Spleen (tissue), 13 donors: ENCODE measurements at places on chromosomes 7 and 10.

DNA sequence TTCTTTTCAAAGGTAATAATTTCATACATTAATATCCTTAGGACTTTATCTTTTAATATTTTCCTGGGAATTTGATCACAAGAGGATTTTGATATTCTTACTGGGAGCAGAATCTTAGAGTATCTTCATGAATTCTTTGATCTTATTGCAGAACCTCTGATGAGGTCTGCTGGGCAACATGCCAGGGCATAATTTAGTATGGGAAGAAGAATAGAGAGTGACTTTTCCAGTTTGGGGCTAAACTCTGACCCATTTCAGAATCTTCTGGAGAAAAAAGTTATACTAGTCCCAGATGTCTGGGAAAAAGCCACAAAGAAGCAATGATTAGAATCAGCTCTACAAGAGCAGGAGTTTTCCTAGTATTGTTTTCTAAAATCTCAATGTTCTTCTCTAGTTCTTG is 28.0 kb upstream of the RSU1 start:
- no peak for DNase-seq
- H3K27me3 ChIP-seq = no peaks in the 10 kb centered on the region
- H3K36me3 ChIP-seq = no peaks in the 10 kb centered on the region

DNA sequence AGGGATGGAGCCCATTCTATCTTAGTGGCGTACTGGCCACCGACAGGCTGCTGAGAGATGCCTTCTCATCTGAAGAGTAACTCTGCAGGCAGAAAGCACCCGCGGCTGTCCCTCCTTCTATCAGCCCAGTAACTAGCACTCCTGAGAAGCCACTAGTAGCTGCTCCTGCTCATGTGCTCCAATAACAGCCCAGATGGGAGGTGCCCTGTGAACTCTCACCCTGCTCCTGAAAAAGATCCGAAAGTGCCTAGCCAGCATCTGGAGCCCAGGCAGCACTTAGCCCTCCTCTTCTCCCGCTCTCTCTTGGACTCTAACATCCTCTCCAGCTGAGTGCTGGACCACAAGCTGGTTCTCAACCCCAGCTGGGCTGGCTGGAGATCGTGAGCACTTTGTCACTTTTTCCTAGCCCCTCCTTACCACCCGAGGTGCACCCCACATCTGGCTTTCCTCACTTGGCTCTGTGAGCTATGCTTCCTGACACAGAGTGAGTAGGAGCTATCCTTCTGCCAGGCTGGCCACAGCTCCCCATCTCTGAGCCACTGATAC is 239.2 kb downstream of the GRID1 start:
- no peaks in the 10 kb centered on the region for H3K4me1 ChIP-seq
- H3K36me3 ChIP-seq = no peaks in the 10 kb centered on the region

DNA sequence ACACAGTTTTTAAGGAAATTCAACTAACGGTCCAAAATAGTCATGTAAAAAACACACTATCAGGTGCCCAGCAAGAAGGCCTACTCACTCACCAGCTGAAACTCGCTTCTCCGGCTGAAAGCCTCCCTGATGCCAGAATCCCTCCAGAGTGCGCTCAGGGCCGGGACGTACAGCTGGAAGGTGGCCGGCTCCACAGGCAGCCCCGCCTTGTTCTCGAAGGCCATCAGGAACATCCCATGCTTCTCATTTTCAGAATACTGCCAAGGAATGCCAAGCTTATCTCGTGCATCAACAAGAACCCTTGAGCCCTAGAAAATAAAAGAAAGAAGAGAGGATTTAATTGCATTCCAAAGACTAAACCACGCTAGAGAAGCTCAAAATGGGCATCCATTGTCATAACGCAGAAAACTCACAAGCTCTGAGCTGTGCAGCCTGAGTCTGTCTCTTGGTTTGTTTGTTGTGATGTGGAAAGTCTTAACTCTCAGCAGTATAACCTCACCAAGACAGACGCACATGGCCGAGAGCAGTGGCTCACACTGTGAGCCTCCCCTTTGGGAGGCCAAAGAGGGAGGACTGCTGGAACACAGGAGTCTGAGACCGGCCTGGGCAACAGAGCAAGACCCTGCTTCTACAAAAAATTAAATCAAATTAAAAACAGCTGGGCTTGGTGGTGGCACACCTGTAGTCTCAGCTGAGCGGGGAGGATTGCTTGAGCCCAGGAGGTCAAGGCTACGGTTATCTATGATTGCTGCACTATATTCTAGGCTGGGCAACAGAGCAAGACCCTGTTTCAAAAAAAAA is 49.1 kb downstream of the GNA12 start:
- no peak overlapping the region for H3K4me3 ChIP-seq
- H3K36me3 ChIP-seq = no peaks in the 10 kb centered on the region
- no peak for DNase-seq
- H3K27me3 ChIP-seq = no peaks in the 10 kb centered on the region
- no peaks in the 10 kb centered on the region for H3K4me1 ChIP-seq

DNA sequence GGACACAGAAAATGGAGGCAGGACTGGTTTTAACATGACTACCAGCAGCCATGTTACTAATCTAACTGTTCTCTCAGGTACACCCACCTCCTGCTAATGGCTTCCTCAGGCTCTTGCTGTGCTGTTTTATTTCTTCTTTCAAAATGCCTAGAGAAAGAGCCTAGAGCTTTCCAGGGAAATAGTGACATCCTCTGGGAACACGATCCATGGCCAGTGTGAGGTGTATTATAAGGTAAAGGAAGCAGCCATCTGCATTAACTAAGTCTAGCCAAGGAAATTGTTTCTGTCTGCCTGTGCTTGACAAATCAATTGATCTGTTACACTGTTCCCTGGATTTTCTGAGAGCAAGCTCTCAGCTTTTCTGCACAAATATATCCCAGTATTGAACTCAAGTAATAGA is 42.2 kb upstream of the AOAH start:
- H3K27ac ChIP-seq = no peak overlapping the region
- no peaks in the 10 kb centered on the region for H3K27me3 ChIP-seq
- DNase-seq = no peak
- no peaks in the 10 kb centered on the region for H3K4me1 ChIP-seq
- H3K36me3 ChIP-seq = no peaks in the 10 kb centered on the region

DNA sequence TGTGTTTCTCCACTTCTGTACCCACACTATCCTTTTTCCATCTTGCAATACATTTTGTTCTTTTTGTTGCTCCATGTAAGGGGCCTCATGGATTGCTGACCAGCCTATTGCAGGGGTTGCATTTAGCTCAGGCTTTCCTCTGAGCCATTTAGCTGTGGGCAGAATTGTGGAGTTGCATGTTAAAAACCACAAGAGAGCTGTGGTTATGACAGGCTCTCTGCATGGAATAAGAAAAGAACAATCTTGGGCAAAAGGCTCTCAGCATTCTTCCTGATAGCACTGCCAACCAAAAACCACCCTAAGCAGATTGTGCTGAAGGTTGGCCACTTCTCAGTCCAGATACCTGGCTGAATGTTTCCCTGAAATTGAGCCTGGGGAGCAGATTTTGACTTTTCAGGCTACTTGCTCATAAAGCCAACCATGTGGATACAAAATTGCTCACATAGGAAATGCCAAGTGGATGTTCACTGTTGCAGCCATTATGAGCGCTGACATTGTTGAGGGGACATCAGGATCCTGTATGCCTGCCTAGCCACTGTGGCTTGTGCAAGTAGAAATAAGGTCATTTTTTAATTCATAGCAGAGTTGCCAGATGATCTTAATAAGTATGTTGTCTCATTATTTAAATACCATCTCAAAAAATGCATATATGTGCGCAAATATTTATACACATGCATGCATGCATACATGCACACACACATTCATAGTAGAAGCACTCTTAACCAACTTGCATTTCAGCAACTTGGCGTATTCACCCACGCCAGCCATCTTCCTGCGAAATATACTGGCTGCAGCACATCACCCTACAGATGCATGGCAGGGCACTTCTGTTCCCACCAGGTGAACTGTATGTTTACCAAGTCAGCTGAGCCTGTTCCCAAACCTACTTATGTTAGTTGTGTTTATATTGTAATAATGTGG is 695.4 kb downstream of the LRMDA start:
- no peaks in the 10 kb centered on the region for H3K36me3 ChIP-seq
- H3K27ac ChIP-seq = no peak overlapping the region
- DNase-seq = no peak
- no peaks in the 10 kb centered on the region for H3K4me1 ChIP-seq

- no peaks in the 10 kb centered on the region for H3K36me3 ChIP-seq
- no peak overlapping the region for H3K27ac ChIP-seq
- no peaks in the 10 kb centered on the region for H3K27me3 ChIP-seq
- no peaks in the 10 kb centered on the region for H3K4me1 ChIP-seq
- H3K4me3 ChIP-seq = no peak overlapping the region
These were observed 36.1 kb upstream of the CCNY start for GRCh38 chr10:35300063-35300699.

DNA sequence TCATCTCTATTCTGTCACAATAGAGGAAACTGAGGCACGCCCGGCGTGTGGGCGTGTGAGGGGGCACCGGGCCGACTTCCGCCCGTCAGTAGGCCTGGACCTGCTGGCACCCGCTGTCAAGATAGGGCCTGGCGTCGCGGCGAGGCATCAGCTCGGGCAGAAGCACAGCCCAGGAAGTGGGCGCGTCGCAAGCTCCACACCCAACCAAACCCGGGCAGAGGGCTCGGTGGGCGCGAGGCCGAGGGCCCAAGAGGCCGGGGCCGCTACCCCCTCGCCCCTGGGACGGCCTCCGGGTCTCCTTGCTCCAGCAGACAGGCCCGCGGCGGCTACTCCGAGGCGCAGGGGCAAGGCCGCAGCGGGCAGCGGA is 91.2 kb downstream of the SPAG6 start:
- peaks cover 27% of the 10 kb centered on the region for H3K4me1 ChIP-seq
- no peaks in the 10 kb centered on the region for H3K27me3 ChIP-seq
- H3K4me3 ChIP-seq = peak overlapping the region; percentile 52
- no peaks in the 10 kb centered on the region for H3K36me3 ChIP-seq
- peak overlapping the region; percentile 93 for H3K27ac ChIP-seq

DNA sequence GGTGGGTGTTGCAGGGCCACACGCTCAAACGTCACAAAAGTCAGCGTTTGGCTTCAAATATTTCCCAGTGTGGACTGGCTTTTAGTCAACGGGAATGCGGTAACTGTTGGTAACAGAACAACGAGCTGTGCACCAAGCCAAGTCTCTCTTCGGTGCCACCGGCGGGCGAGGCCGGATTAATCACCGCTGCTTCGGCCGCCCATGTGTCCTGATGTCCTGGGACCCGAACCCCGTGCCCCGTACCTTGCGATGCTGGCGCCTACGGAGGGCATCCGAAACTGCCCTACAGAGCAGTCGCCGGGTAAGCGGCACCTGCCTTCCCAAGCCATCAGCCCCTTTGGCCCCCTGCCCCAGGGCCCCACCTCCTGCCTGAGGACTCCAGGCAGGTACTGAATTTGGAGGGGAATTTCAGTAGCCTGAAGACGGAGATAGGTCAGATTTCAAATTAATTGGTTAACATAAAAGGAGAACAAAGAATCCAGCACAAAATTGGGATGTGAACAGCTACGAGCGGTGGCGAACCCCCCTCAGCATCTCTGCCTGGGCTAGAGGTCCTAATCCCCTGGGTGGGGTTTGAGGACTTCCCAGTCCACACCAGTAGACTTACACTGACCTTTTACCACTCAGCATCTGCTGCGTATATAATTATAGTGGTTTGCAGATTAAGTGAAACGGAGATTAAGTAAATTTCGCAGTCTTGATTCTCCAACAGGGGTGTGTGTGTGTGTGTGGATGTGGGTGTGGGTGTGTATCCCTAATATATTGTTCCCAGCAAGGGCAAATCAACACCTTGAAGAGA is at the start of gene LRRC72:
Gene LRRC72, plus strand, starts transcription at position 84 of the 799 bp plus-strand sequence. Its CDS starts 128 bp downstream, at position 212.
- H3K36me3 ChIP-seq = no peaks in the 10 kb centered on the region
- no peaks in the 10 kb centered on the region for H3K4me1 ChIP-seq
- H3K27me3 ChIP-seq = no peaks in the 10 kb centered on the region
- H3K27ac ChIP-seq = no peak within 1 kb of the TSS

DNA sequence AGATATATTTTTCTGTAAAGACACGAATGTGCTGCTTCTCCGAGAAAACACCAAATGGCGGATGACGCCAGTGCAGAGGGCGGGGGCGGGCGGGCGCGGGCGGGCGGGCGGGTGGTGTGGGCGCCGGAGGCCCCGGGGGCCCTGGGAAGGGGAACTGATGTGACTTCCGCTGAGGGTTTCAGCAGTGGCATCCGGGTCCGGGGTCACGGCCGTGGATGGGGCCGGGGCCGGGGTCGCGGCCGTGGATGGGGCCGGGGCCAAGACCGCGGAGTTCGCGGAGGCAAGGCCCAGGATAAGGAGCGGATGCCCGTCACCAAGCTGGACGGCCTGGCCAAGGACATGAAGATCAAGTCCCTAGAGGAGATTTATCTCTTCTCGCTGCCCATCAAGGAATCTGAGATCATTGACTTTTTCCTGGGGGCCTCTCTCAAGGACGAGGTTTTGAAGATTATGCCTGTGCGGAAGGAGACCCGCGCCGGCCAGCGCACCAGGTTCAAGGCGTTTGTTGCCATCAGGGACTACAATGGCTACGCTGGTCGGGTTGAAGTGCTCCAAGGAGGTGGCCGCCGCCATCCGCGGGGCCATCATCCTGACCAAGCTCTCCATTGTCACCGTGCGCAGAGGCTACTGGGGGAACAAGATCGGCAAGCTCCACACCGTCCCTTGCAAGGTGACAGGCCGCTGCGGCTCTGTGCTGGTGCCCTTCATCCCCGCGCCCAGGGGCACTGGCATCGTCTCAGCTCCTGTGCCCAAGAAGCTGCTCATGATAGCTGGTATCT is 20.3 kb upstream of the IGF2BP3 start:
- peak overlapping the region; percentile 49 for H3K4me3 ChIP-seq
- peak overlapping the region; percentile 54 for H3K27ac ChIP-seq
- DNase-seq = peak; percentile 92
- H3K4me1 ChIP-seq = peaks cover 7% of the 10 kb centered on the region
- no peaks in the 10 kb centered on the region for H3K27me3 ChIP-seq

GRCh38 chr7:137953665-137954470 is 48.0 kb downstream of the CREB3L2 start:
- no peaks in the 10 kb centered on the region for H3K36me3 ChIP-seq
- no peak overlapping the region for H3K27ac ChIP-seq
- H3K4me1 ChIP-seq = peaks cover 30% of the 10 kb centered on the region
- no peak overlapping the region for H3K4me3 ChIP-seq
- DNase-seq = no peak
- no peaks in the 10 kb centered on the region for H3K27me3 ChIP-seq

GRCh38 chr7:24227068-24227467 is 56.9 kb upstream of the NPY start:
- H3K27ac ChIP-seq = no peak overlapping the region
- no peak overlapping the region for H3K4me3 ChIP-seq
- H3K36me3 ChIP-seq = no peaks in the 10 kb centered on the region

DNA sequence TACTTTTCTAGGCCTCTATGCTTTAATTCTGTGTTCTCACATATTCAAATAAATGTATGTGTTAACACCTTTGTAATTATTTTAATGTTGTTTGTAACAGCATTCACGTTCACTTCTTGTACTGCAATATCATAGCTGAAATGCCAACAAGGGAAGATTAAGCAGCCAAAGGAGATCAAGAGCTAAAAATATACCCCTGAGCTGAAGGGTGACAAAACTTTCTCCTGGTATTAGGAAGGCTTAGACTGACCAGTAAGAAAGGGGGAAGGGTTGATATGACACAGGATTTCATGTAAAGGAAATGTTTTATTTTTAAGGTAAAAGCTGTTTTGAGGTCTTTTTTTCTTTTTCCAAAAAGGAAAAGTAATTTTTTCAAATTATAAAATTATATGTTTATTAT is 40.4 kb upstream of the VDAC2 start:
- H3K27me3 ChIP-seq = no peaks in the 10 kb centered on the region
- H3K4me3 ChIP-seq = no peak overlapping the region
- H3K36me3 ChIP-seq = no peaks in the 10 kb centered on the region
